ENCODE measurements at places on chromosomes 4 and X. TPM values are rescaled to one million over a fixed set of nuclear protein-coding genes. Genes with fewer than 3 reads are reported as not detected.

GRCh38 chrX:32985544-32985943 lies 225.8 kb downstream of the DMD start:
- no peak for DNase-seq

DNA sequence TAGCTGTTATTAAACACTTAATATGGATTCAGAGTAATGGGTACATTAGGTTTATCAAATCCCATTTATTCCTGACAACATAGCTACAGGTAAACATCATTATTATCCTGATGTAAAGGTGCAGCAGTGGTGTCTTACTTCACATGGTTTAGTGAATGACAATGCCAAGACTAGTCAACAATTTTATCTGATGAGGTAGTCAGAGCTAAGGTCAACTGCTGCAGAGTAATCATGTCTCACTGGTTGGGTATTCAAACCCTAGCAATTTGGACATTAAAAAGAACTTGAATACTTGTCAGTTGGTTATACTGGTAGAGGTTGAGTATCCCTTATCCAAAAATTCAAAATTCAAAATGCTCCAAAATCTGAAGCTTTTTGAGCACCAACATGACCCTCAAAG lies 117.6 kb downstream of the MAB21L2 start:
- no peak for DNase-seq

DNA sequence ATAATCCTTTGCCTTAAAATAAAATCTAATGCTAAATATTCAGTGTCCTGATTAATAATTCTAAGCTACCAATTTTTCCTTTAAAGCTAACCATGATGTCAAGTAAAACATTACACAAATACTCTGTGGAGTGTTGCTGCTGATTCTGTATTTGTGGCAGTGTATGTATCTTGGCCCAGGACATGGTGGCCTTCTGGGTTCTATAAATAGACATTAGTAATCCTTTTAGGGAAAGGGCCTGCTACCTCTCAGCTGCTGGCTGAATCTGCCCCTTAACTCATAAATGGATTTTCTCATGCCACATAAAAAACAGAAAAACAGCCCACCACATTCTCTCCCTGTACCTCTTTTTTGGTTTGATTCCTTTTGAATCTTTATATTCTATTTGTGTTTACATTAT lies 1.2 kb upstream of the XK start:
- no peak for DNase-seq

- no peak for DNase-seq
Measured at GRCh38 chr4:145929415-145930178, 9.0 kb downstream of the ZNF827 start.

DNA sequence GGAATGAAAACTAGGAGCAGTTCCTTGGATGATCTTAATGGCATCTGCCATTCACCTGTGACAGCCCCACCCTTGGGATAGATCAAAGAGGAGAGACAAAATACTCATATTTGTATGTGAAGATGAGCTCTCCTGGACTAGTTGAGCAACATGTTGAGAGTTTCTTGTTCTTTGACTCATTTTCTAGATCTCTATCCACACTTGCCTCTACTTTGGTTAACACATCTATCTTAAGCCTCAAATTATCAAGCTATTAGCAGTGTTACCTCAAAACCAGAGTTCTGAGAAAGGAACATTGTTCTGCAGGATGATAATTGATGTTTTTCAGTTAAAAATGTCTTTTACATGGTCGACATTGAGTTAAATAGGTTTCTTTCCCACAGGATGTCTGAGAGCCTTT lies 94.2 kb upstream of the TEX13D start:
- no peak for DNase-seq

Gene GJB1
- not detected for total RNA-seq

Gene FAM3A
- total RNA-seq = 21.4 TPM

All from pulmonary artery endothelial cell (primary cell).